ENCODE measurements at places on chromosomes 4 and X.

DNA sequence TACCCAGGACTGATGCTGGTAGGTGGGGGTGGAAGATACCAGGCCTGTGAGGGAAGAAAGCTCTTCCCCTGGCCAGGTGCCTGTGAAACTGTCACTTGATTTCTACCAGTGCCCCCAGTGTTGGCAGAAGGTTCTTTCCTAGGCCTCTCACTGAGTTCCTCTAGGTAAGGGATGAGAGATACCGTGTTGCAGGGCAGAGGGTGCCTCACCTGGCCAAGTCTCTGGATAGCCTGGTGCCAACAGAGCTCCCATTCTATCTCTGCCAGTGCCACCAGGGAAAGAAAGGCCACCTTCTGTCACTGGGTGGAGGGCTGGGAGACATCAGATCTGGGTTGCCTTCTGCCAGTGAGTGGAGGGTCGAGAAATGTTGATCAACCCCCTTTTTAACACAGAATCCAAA lies 94.1 kb downstream of the RTL5 start:
- DNase-seq, result no peak

- no peak for DNase-seq
Observed at GRCh38 chr4:46254788-46255187, 130.9 kb upstream of the GABRG1 start.

DNA sequence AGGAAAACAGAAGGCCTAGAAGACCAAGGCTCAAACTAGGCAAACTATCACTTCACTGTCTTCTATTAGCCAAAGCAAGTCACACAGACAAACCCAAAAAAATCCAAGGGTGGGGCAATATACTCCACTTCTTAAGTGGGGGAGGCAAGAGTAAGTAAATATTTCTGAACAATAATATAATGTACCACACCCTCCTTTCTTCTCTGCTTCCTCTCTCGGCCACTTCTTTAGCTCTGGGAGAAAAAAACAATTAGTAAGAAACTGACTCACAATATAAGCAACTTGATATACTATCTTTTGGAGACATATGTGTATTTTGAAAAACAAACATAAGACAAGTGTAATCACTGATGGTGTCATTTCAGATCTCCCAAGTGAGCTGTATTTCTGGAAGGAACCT lies 14.8 kb downstream of the DCAF8L1 start:
- DNase-seq, result no peak

DNA sequence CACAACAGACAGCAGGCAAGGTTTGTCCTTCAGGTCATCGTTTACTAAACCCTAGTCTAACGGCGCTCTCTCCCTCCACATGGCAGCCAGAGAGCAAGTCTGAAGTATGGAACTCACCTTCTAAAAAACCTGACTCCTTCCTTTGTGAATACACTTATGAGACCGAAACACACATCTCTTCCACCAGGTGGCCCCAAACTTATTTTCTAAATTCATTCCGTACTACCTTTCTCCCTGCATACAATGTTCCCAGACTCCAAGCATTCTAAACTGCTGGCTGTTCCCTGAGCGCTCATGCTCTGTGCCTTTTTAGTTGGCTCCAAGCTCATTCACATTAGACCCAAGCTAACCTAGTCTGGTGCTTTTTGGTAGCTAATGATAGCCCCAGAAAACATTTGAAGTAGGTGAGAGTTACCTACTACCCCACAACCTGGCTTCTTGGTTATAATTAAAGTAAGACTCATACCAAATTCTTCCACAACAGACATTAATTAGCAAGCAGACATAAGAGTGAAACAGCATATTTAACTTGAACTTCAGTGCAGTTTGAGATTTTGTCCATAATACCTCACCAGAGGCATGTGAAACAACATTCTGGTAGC lies 67.6 kb upstream of the DCLK2 start:
- peak; percentile 33 for DNase-seq

DNA sequence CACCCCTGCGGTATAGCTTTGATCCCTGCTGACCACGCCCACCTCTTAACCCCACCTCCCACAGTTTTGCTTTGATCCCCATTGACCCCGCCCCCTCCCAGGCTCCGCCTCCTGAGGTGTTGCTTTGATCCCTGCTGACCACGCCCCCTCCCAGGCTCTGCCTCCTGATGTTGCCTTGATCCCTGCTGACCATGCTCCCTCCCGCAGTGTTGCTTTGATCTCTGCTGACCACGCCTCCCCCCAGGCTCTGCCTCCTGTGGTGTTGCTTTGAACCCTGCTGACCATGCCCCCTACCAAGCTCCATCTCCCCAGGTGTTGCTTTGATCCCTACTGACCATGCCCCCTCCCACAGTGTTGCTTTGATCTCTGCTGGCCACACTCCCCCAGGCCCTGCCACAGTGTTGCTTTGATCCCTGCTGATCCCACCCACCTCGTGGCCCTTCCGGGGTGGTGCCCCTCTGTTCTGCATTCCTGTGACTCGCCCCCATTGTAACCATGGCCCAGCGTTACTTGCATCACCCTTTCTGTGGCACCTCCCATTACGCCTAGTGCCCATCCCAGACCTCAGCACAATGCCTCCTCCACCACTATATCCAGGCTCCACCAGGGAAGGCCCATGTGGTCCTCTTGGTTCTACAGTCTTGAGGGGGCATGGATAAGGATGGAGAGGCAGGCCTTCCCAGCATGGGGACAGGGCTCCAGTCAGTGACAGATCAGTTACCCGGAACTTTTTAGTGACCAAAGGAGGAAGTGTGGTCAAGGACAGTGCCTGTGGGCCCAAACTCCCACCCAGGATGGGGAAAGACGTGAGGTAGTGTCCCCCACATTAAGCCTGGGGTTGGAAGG lies 70.8 kb downstream of the ADRA2C start:
- no peak for DNase-seq

GRCh38 chrX:23902419-23902818 lies 5.3 kb downstream of the APOO start:
- peak; percentile 24 for DNase-seq
